CD4-positive, alpha-beta T cell treated with Interleukin-2 at 100 ng/mL for 4 hours (primary cell): ENCODE measurements at places on chromosomes 7 and 10.

GRCh38 chr10:75466001-75466400 is 34.6 kb downstream of the LRMDA start:
- no peak for DNase-seq

GRCh38 chr10:8876171-8876570 is 821.7 kb downstream of the GATA3 start:
- DNase-seq: no peak

DNA sequence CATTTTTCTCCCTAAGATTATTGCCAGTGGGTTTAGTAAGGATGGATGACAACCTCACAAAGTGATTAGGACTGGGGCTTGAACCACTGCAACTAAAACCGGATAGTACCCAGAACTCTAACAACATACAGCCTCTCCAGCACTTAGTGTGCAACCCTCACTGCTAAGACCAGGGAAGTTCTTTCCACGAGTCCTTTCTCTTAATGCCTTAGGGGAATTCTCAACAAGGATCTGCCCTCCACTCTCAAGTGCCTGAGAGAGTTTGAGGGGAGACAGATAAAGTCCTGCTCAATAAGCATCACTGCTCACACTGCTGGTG is 104.6 kb downstream of the NRP1 start:
- no peak for DNase-seq

- DNase-seq: no peak
Measured at GRCh38 chr10:53690524-53691240, 918.1 kb upstream of the MBL2 start.
